ENCODE measurements at places on chromosomes 3 and 15.

- no peak for DNase-seq
Measured at GRCh38 chr3:127720161-127720823, 47.5 kb downstream of the ABTB1 start.

DNA sequence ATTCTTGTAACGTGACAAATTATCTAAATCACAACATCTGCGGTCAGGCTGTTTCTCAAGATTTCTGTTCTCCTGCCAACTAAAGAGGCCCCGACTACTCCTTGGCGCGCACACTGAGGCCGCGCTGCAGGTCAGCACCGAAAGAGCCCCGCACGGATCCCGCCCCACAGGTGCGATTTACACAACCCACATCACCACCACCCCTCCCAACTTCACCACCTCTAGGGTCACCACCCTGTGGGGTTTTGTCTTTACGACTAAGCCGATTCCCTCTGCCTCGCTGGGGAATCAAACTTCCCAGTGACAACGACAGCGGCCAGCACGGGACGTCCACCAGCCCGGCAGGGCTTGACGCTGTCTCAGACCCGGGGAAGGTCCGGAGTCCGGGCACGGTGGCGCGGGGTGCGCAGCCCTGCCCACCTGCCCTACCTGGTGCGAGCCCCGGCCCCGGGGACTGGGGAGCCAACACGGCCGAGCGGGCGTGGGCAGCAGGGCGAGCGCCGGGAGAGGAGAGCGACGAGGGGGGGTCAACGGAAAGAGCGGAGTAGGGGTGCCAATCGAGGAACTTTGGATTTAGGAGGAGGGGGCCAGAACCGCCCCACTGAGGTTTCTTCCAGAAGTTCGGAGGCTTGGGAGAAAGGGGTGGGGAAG lies 764 bp downstream of the UACA start:
- DNase-seq, result peak; percentile 81

- DNase-seq, result no peak
Measured at GRCh38 chr3:118447339-118447738, 587.3 kb downstream of the IGSF11 start.

GRCh38 chr15:66774001-66774814 lies 72.2 kb downstream of the SMAD6 start:
- DNase-seq, result peak; percentile 57

DNA sequence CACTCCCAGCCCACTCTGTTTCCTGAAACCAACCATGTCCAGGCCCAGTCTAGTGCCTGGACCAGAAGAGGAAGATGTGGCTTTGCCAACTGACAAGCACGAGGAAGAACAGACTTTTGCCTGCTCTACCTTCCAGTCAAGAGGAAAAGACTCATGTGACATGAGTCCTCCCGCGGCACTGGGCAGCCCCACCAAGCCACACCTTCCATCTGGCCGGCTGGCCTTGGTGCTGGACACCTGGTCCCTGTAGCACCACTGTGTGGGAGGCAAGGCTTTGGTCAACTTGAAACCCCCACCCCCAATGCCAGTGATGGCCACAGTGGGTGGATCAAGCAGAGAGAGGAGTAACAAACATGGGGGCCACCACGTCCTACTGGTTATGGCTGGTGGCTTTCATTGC lies 12.5 kb downstream of the CHDH start:
- DNase-seq, result no peak

GRCh38 chr3:116740293-116740692 lies 30.7 kb downstream of the TUSC7 start:
- DNase-seq, result no peak

DNA sequence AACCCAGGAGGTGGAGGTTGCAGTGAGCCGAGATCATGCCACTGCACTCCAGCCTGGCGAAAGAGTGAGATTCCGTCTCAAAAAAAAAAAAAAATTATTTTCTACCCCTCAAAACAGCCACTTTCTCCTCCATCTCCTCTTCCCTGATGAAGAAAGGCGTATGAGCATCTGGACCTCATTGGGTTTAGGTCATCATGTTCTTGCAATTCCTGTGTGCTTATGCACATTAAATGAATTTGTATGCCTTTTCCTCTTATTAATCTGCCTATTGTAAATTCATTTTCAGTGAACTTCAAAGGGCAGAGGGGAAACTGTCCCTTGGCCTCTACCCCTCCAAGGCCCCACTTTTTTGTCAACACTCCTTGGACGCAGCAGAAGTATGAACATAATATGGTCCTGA lies 117.8 kb downstream of the RPLP1 start:
- DNase-seq, result no peak

GRCh38 chr3:13040361-13041074 lies 32.7 kb downstream of the IQSEC1 start:
- DNase-seq, result no peak

DNA sequence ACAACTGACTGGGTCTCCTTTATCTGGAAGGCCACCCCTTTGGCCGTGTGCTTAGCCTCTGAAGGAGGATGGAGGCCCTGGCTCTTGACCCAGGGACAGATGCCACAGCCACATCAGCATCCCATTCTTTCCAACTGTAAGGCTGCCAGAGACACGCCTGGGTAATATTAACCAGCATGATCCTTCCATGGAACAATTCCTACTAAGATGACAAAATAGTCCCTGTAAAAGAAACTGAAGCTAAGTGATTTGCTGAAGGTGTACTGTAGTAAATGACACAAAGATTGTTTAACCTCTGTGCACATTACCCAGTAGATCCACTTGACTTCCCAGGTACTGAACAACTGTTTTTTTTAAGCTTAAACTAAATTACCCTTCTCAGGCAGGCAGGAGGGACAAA lies 352.7 kb downstream of the SLC9A9 start:
- no peak for DNase-seq

GRCh38 chr3:4474683-4475490 lies 7.8 kb upstream of the SUMF1 start:
- DNase-seq, result peak; percentile 84

DNA sequence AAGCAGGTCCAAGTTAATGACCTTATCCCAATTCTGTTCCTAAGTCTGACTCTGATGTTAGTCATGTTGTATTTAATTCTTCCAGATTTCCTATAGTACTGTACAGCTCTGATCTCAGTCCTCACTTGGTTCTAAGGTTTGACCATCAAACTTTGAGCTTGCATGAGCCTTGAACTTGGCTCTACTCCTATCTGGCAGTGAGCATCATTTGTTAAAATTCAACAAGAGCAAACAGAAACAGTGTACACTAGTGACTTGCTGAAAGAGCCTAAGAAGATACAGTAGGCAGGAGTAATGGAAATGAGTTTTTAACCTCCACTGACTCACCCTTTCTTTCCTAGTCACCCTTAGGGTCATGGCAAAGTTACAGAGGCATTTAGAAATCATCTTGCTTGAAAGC lies 451.1 kb upstream of the TPRG1 start:
- peak; percentile 43 for DNase-seq

- DNase-seq, result peak; percentile 56
Measured at GRCh38 chr15:63044645-63045464, 2.3 kb downstream of the TPM1 start.

DNA sequence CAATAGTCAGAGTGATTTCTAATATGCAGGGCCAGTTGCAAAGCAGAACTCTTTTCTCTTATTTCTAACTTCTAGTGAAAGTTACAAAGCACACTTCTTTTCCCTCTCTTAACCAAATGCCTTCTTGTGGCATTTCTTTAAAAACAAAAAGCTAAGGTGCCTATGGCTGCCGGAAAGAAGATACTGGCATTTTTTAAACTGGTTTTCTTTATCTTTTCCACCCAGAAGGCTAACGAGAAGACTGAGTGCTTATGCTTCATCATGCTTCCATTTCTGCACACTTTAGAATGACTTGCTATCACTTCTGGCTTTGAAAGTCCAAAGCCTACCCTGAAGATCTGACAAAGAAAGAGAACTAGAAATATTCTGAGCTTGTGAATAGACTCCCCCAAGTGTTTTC lies 141.3 kb downstream of the P2RY1 start:
- no peak for DNase-seq

DNA sequence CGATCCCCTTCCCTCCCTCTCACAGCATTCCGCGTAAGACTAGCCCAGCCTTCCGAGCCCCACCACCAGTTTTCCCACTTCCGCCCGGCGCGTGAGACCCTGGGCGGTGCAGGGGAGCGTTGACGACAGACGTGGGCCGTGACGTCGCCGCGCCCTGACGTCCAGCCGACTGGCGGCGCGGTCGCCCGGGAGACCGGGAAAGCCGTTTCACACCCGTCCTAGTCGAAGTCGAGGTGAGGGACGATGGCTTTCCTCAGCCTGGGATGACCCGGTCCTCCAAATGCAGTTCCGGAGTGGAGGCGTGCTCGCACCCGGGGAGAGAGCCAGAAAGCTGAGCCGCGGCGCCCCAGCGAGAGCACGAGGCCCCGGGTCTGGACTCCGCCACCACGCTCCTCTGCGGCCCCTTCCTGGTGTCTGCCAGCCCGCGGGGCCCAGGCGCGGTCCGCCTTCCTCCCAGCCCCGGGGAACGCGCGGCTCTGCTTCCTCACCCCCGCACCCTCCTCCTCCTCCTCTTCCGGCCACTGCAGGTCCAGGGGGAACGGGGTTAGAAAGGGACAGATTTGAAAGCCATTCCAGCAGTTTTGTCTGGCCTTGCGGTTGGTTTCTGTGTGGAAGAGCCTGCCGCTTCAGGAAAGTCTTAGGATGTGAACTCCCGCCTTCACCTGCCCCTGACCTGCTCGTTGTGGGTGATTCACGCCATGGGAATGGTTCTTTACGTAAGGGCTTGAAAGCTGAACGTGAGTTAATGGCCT lies at the start of gene LEKR1:
LEKR1 (plus strand) TSS at position 210 of the 752 bp plus-strand sequence. CDS start 2,977 bp downstream, outside the sequence.
- peak; percentile 90 for DNase-seq

GRCh38 chr3:85474241-85474640 lies 515.5 kb downstream of the CADM2 start:
- no peak for DNase-seq

- peak; percentile 51 for DNase-seq
Measured at GRCh38 chr15:39860200-39860599, 59.9 kb downstream of the GPR176 start.

DNA sequence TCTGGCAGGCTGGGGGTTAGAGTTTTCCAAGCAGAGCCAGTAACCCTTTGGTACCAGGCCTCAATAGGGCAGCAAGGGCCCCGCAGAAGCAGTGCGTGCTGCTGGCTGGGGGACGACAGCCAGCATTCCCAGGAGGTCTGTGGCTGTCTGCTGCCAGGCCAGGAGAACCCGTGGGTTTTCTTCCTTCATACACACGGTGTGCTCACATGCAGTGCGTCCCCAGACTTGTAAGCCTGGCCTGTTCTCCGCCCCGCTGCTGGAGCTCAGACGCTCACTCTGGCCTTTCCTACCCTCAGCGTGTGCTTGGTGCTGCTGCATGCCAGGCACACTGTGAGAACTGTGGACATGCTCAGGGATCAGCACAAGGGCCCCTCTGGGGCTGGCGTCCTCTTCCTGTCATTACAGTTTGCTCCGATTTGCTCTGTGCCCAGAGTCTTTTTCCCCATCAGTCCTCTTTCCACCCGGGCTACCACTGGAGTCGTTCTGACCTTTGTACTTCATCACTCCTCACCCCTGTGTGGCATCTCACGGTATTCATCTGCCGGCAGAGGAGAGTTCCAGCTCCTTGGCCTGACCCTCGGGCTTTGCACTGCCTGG lies 149.5 kb downstream of the DNAJB8 start:
- no peak for DNase-seq

GRCh38 chr3:10962481-10963036 lies 30.0 kb upstream of the SLC6A1 start:
- no peak for DNase-seq

DNA sequence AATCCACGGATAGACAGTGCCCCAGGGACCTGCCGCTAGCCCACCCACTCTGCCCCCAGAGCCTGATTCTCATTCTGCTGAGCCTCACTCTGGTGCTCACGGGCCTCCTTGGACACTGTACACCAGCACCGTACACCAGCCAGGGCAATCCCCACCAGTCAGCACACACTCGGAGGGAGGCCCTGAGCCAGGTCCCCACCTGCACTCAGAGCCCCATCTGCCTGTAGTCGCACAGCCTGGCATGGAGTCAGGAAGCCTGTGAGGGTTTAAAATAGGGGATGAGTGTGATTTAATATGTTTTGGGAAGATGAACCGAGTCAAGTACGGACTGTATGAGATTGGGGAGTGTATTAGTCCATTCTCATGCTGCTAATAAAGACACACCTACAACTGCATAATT lies 223.0 kb downstream of the SLCO3A1 start:
- DNase-seq, result no peak

DNA sequence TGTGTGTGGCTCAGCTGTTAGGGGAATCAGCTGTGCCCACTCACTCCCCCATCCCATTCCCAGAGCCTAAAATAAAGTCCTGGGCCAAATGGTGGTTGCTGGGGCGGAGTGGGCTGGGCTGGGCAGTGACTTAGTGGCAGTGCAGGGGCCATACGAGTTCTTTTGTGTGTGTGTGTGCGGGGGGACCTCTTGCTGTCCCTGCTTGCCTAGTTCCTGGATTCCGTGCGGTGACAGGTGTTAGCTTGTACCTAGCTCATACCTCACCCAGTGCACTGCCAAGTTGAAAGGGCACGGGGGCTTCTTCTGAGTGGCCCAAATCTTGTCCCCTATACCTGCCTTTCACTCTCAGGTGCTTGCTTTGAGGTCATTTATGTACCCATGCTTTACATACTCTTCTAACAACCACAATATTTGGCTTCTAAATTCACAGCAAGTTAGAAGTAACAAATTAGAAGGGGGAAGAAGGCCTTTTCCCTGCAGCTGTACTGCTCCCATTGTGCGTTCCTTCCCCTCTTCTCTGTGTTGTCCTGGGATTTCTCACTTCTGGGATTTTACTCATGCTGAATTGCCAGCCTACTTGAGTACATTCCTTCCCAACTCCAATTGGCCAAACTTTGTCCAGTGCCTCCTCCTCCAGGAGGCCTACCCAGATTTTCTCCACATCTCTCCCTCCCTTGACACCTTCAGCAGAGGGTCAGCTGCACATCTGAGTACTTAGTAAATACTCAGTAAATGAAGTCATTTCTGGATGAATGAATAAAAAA lies 66.3 kb upstream of the POLG start:
- no peak for DNase-seq

- DNase-seq, result peak; percentile 55
Measured at GRCh38 chr15:60343221-60343970, 54.4 kb downstream of the ANXA2 start.

- DNase-seq, result no peak
Measured at GRCh38 chr3:16401273-16401672, 112.2 kb downstream of the RFTN1 start.

DNA sequence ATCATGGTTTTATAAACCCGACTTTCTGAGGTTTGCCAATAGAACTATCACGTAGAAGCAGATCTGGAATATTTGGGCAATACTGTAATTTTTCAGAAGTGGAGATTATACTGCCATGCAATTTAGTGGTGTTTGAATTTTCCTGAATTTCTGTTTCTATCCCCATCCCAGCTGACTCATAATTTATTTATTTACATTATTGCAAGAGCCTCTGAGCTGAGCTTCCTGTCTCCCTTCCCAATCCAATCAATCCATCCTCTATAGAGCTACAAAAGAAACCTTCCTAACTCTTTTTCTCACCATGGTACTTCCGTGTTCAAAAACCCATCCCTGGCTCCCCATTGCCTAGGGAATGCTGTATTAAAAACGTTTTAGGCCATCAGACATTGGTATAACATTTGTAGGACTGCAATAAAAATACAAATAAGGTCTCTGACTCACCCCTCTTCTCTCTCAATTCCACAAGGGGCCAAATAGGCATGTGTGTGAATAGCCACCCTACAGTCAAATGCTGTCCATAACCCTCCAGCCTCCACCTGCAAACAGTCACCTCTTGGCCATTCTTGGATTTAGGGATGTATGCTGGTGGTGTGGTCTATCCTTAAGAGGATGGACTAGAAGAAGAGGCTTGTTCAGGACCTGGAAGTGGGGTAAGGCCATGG lies 190.7 kb downstream of the CD47 start:
- DNase-seq, result peak; percentile 16

Measured in iris pigment epithelial cell (primary cell).